ENCODE measurements at places on chromosomes 4 and X. TPM values are rescaled to one million over a fixed set of nuclear protein-coding genes. Genes with fewer than 3 reads are reported as not detected.
A peak's percentile ranks its signal among the peaks of the same experiment; 100 is the strongest.

Gene FAM149A
- 30.1 TPM for polyA plus RNA-seq

Gene TENM3
- polyA plus RNA-seq, result 2.9 TPM

Gene PNCK
- 0.79 TPM for polyA plus RNA-seq

Gene HAND2
- 0.20 TPM for polyA plus RNA-seq

Gene TMEM31
- polyA plus RNA-seq, result 1.6 TPM

Gene KCNIP4
- polyA plus RNA-seq, result 4.0 TPM

Gene GAGE12F
- not detected for polyA plus RNA-seq

Gene S100G
- not detected for polyA plus RNA-seq

Gene MAGEE2
- 1.0 TPM for polyA plus RNA-seq

Gene ZNF157
- polyA plus RNA-seq, result 1.2 TPM

Gene AMER1
- 6.9 TPM for polyA plus RNA-seq

DNA sequence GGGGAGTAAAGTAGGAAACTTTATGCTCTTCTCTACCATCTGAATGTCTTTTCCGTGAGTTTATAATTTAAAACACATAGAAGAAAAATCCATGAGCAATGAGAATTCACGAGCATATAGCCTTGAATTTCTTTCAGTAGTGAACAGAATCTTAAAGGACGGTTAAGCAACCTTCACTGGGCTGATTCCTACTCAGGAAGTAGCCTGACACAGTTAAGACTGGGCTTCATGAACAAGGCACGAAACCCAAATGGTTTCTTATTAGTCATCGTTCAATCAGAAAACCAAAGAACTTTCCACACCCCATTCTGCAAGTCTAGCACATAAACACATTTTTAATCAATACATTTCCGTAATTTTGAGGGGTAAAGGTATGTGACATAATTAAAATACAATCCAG is 95.8 kb downstream of the SH3KBP1 start:
- DNase-seq, result no peak
- H3K4me1 ChIP-seq, result no peaks in the 10 kb centered on the region
- H3K27me3 ChIP-seq, result no peaks in the 10 kb centered on the region
- no peak overlapping the region for H3K4me3 ChIP-seq

GRCh38 chr4:76830964-76831703 is 66.8 kb downstream of the SOWAHB start:
- H3K4me1 ChIP-seq, result peaks cover 4% of the 10 kb centered on the region
- no peaks in the 10 kb centered on the region for H3K27me3 ChIP-seq
- no peak for DNase-seq

GRCh38 chr4:7808752-7809151 is 130.9 kb downstream of the AFAP1 start:
- H3K36me3 ChIP-seq, result no peaks in the 10 kb centered on the region
- no peak for DNase-seq
- H3K4me1 ChIP-seq, result peaks cover 39% of the 10 kb centered on the region
- no peaks in the 10 kb centered on the region for H3K27me3 ChIP-seq
- no peak overlapping the region for H3K4me3 ChIP-seq

GRCh38 chrX:110796407-110796697 is 735 bp upstream of the CHRDL1 start:
- no peak for DNase-seq
- no peaks in the 10 kb centered on the region for H3K4me1 ChIP-seq
- no peak overlapping the region for H3K27ac ChIP-seq
- peaks cover 18% of the 10 kb centered on the region for H3K27me3 ChIP-seq
- peak overlapping the region; percentile 15 for H3K4me3 ChIP-seq

DNA sequence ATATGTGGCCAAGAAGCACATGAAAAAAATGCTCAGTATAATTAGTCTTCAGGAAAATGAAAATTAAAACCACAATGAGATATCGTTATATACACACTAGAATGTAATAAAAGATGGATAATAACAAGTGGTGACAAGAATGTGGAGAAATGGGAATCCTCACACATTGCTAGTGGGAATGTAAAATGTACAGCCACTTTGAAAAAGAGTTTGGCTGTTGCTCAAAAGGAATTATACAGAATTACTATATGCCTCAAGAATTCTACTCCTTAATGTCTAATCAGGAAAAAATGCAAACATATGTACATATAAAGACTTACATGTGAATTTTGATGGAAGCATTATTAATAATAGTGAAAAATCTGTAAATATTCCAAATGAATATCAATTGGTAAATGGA is 102.2 kb downstream of the SPCS3 start:
- no peak overlapping the region for H3K4me3 ChIP-seq
- no peaks in the 10 kb centered on the region for H3K27me3 ChIP-seq
- no peak overlapping the region for H3K27ac ChIP-seq
- H3K4me1 ChIP-seq, result no peaks in the 10 kb centered on the region
- no peak for DNase-seq
- no peaks in the 10 kb centered on the region for H3K36me3 ChIP-seq

DNA sequence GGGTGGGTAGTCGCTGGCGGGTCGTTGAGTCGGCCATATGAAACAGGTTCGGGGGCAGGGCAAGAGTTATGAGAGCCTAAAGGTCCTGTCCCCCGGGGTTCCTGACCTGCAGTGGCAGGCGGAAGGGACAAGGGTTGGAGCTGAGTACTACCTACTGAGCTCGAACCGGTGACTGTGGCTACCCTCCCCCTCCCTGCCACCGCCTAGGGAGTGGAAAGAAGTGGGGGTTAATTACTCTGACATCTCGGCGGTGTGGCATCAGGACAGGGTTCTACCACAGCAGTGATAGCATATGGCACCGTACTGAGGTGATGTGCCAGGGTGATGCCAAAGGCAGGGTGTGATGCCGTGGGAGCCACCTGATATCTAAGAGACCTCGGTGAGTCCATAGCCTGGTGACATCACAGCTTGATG is 307 bp downstream of the ATG4A start:
- H3K27me3 ChIP-seq, result no peaks in the 10 kb centered on the region
- H3K27ac ChIP-seq, result peak overlapping the region; percentile 85
- peak; percentile 9 for DNase-seq

- no peaks in the 10 kb centered on the region for H3K36me3 ChIP-seq
- H3K4me3 ChIP-seq, result no peak overlapping the region
- DNase-seq, result no peak
- no peak overlapping the region for H3K27ac ChIP-seq
- H3K27me3 ChIP-seq, result no peaks in the 10 kb centered on the region
Observed at GRCh38 chrX:138748480-138748879, 37.0 kb upstream of the FGF13 start.

- H3K36me3 ChIP-seq, result no peaks in the 10 kb centered on the region
- no peak overlapping the region for H3K27ac ChIP-seq
- no peak for DNase-seq
Observed at GRCh38 chr4:74319470-74319869, 11.2 kb downstream of the EPGN start.

DNA sequence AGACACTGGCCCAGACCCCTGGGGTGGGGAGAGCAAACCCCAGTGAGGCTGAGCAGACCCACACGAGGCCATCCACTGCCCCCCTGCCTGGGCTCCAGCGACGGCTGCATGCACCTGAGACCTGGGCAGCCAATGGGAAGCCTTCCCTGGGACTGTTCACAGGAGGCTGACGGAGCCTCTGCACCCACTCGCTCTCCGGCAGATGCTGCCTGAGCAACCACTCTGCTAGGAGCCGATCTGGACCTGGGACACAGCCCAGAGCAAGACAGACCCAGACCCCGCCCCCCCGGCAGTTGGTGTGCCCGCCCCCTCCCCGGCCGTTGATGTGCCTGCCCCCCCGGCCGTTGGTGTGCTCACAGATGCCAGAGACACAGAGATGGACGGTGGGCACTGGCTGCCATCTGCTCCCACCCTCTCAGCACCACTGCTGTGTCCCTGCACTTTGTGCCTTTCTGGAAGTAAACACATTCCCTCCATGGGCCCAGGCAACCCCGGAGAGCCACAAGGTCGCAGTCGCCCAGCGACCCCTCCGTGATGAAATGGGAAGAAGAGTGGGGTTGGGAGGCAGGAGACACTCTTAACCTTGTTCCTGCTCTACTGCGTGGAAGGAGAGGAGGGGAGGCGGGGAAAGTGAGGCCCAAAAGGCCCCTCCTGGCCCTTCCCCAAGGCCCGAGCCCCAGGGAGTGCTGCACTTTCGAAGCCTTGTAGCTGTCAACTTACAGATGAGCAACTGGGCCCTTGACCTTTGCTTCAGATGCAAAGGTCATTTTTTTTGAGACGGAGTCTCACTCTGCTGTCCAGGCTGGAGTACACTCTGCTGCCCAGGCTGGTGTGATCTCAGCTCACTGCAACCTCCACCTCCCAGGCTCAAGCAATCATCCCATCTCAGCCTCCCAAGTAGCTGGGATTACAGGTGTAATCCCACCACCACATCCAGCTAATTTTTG is 62.0 kb downstream of the ZFYVE28 start:
- H3K27ac ChIP-seq, result no peak overlapping the region
- H3K36me3 ChIP-seq, result no peaks in the 10 kb centered on the region

GRCh38 chr4:143564472-143564871 is 51.0 kb downstream of the SMARCA5 start:
- no peak overlapping the region for H3K27ac ChIP-seq
- DNase-seq, result no peak
- no peak overlapping the region for H3K4me3 ChIP-seq
- H3K27me3 ChIP-seq, result no peaks in the 10 kb centered on the region

- no peaks in the 10 kb centered on the region for H3K27me3 ChIP-seq
- H3K36me3 ChIP-seq, result no peaks in the 10 kb centered on the region
- no peak overlapping the region for H3K4me3 ChIP-seq
- H3K4me1 ChIP-seq, result no peaks in the 10 kb centered on the region
- no peak for DNase-seq
- H3K27ac ChIP-seq, result no peak overlapping the region
Observed at GRCh38 chr4:130703211-130703935, 1607.4 kb downstream of the C4orf33 start.

DNA sequence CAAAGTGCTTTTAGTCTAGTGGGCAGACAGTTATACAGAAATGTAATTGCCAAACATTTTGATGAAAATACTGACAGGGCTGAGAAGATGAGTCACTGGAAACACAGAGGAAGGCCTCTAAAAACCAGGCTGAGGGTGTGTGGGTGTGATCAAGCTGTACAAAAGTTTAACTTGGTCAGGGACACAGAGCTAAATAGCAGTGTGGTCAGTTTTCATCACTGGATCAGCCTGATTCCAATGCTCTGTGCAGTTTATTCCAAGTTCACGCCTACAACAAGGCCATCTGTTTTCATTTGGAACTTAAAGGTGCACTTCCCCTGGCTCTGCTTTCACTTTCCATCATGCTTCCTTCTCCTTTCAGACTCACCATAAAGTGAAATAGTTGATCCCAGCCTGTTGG is 10.6 kb downstream of the CENPVL3 start:
- H3K27ac ChIP-seq, result no peak overlapping the region
- no peaks in the 10 kb centered on the region for H3K27me3 ChIP-seq
- no peaks in the 10 kb centered on the region for H3K4me1 ChIP-seq
- no peak overlapping the region for H3K4me3 ChIP-seq
- H3K36me3 ChIP-seq, result no peaks in the 10 kb centered on the region
- no peak for DNase-seq

GRCh38 chr4:164221631-164222030 is 532.3 kb upstream of the SMIM31 start:
- no peak for DNase-seq
- H3K27me3 ChIP-seq, result no peaks in the 10 kb centered on the region
- no peak overlapping the region for H3K4me3 ChIP-seq
- H3K27ac ChIP-seq, result no peak overlapping the region

- peaks cover 45% of the 10 kb centered on the region for H3K36me3 ChIP-seq
- no peak overlapping the region for H3K27ac ChIP-seq
- no peak overlapping the region for H3K4me3 ChIP-seq
Observed at GRCh38 chrX:48909703-48910294, 1.6 kb downstream of the SLC35A2 start.

- no peak overlapping the region for H3K27ac ChIP-seq
- H3K4me3 ChIP-seq, result no peak overlapping the region
- DNase-seq, result no peak
- H3K27me3 ChIP-seq, result no peaks in the 10 kb centered on the region
- no peaks in the 10 kb centered on the region for H3K36me3 ChIP-seq
Observed at GRCh38 chr4:87270825-87271224, 50.4 kb upstream of the KLHL8 start.

DNA sequence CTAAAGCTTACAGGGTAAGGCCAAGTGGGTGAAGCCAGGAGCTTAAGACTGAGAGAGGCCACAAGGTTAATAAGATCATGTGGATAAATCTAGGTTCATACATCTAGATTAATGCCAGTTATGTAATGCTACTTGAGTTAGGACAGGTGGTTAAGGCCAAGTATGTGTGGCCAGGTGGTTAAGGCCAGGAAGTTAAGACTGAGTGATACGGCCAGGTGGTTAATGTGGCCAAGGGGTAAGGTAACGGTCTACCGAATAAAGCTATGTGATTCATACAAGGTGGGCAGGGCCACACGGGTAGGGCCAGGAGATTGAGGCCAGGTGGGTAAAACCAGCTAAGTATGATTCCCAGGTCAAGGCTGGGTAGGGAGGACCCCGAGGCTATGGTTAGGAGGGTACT is 223.0 kb downstream of the TACR3 start:
- no peak overlapping the region for H3K27ac ChIP-seq
- no peaks in the 10 kb centered on the region for H3K27me3 ChIP-seq
- no peaks in the 10 kb centered on the region for H3K36me3 ChIP-seq
- no peak overlapping the region for H3K4me3 ChIP-seq
- DNase-seq, result no peak

DNA sequence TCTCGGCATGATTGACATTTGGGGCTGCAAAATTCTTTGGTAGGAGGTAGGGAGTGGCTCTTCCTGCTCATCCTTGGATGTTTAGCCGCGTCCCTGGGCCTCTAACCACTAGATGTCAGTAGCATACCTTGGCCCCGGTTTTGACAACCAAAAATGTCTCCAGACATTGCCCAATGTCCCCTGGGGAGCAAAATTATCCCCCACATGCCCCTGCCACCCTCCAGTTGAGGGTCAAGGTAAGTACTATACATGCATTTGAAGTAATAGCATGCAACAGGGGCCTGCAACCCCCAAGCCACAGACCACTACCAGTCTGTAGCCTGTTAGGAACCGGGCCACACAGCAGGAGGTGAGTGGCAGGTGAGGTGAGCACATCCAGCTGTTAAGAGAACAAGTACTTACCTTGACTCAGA is 17.6 kb upstream of the KIAA1210 start:
- H3K4me1 ChIP-seq, result no peaks in the 10 kb centered on the region
- no peak overlapping the region for H3K4me3 ChIP-seq
- no peaks in the 10 kb centered on the region for H3K36me3 ChIP-seq
- no peak for DNase-seq

DNA sequence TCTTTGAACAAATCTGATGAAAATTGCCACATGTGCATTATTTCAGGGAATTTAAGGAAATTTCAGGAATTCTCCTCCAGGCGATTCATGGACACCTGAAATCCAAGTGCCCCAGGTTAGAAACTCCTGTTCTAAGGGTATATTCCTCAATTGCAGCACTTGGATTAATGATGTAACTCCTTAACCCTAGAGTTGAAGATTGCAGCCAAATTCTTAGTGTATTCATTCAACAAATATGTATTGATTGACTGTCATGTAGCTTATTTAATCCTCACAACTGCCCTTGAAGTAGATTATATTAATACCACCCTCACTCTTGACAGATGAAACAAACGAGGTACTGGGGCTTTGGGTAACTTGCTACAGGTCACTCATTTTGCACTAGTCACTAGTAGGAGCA is 11.3 kb downstream of the CETN2 start:
- H3K36me3 ChIP-seq, result no peaks in the 10 kb centered on the region
- no peak for DNase-seq
